B cell (primary cell): ENCODE measurements at places on chromosomes 12 and 14.

- no peaks in the 10 kb centered on the region for H3K36me3 ChIP-seq
- no peak for DNase-seq
- no peak overlapping the region for H3K4me3 ChIP-seq
- H3K4me1 ChIP-seq, result no peaks in the 10 kb centered on the region
These were observed 177.9 kb upstream of the PRICKLE1 start for GRCh38 chr12:42767326-42767954.

GRCh38 chr12:24991209-24992049 lies 42.5 kb upstream of the BCAT1 start:
- no peak overlapping the region for H3K4me3 ChIP-seq
- H3K36me3 ChIP-seq, result no peaks in the 10 kb centered on the region
- no peak overlapping the region for H3K27ac ChIP-seq
- DNase-seq, result peak; percentile 82
- H3K4me1 ChIP-seq, result peaks cover 28% of the 10 kb centered on the region

DNA sequence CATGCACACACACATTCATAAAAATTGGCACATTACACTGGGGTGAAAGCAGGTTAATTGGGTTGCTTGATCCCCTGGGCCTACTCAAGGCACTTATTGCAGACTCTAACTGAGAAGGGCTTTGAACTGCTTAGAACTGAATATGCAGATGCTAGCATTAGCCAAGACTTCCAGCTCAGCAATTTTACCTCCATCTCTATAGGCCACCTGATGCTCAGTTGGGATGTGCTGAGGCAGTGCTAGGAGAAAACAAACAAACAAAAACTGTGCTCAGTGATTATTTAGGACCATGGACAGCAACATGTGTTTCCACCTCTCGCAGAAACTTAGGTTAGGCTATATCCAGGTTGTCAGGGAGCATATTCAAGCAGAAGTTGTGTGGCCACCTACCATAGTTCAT lies 124.8 kb upstream of the WSCD2 start:
- H3K4me3 ChIP-seq, result no peak overlapping the region
- DNase-seq, result no peak
- no peaks in the 10 kb centered on the region for H3K27me3 ChIP-seq

GRCh38 chr14:88040146-88040545 lies 35.2 kb downstream of the GPR65 start:
- H3K36me3 ChIP-seq, result no peaks in the 10 kb centered on the region
- H3K27ac ChIP-seq, result no peak overlapping the region
- no peaks in the 10 kb centered on the region for H3K27me3 ChIP-seq
- no peak for DNase-seq

DNA sequence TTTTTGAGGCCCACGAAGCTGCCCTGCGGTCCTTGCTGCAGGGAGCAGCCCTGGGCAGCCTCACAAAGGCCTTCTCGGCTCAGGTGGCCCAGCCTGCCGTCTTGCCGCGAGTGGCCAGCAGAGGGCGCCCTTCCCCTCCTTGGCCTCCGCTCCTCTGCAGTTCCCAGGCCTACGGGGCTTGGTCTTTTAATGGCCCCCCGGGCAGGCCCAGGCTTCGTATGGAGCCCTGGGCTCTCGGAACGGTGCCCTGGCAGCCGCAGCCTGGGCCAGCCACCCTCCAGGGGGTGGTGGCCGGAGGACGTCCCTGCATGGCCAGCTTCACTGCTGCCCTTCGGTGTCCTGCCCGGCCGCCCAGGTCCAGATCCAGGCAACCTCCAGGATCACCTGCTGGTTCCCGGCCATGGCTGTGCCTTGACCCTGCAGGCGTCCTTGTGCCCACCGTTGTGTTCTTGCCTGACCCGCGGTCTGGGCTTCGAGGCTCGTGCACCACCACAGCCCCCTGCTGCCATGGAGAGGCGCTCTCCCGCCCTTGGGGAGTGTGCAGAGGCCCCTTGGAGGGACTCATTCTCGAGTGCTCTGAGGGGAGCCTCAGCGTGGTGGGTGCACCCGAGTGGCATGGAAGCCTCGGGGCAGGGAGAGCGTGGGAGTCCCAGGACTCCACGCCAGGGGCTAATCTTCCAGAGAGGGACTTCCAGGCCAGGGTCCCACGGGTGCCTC lies 9.4 kb downstream of the ASPG start:
- H3K27ac ChIP-seq, result no peak overlapping the region
- no peaks in the 10 kb centered on the region for H3K4me1 ChIP-seq
- DNase-seq, result peak; percentile 71
- H3K27me3 ChIP-seq, result no peaks in the 10 kb centered on the region
- H3K36me3 ChIP-seq, result no peaks in the 10 kb centered on the region
- no peak overlapping the region for H3K4me3 ChIP-seq

DNA sequence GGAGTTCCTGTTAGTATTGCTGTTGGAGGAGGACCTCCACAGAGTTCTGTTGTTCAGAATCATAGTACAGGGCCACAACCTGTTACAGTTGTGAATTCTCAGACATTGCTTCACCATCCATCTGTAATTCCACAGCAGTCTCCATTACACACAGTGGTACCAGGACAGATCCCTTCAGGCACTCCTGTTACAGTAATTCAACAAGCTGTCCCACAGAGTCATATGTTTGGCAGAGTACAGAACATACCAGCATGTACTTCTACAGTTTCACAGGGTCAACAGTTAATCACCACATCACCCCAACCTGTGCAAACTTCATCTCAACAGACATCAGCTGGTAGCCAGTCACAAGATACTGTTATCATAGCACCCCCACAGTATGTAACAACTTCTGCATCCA lies 120.8 kb downstream of the ARID2 start:
- peaks cover 37% of the 10 kb centered on the region for H3K36me3 ChIP-seq
- no peak overlapping the region for H3K4me3 ChIP-seq
- DNase-seq, result no peak

DNA sequence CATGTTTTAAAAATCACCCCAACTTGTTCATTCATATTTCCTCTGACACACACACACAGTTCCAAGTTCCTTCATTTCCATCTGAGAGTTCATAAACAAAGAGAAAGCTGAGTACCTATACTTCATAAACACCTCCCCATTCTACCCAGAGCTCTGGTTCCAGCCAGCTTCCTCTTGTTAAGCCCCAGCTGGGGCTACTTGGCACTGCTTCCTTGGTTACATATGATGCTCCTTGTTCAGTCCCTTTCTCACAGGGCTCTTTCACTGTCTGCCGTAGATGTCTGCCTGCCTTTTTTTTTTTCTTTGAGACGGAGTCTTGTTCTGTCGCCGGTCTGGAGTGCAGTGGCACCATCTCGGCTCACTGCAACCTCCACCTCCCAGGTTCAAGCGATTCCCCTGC lies 77.5 kb downstream of the COX16 start:
- H3K27me3 ChIP-seq, result no peaks in the 10 kb centered on the region
- H3K4me3 ChIP-seq, result no peak overlapping the region
- no peak for DNase-seq

DNA sequence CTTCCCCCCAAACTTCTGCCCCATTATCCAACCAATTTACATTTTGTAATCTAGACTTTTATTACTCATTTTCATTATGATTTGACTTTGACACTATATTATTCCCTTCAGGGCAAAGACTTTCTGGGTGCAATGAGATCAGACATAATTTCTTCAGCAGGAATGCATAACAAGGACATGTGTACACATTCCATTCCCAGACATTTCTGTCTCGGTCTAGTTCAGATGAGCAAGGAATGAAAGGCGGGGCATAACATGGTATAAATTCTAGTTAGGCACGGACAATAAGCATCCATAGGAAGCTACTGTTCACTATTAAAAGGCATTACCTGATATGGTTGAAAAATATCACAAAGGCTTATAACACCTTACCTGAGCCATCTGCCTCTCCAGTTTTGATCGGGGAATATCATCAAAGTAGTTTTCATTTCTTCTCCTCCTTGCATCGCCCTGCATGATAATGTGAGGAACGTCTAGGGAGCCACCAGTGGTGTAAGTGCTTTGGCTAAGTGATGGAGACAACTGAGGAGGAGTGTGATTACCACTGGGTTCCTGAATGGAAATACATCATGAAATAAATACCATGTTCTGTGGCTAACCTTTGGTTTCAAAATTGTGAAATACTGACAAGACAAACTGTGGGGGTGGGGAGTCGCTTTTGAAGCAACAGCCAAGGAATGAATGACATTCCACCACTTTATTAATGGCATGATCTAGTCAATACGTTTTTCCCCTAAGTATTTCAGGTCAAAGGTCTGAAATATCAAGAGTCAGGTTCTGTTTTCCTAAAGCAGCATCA lies 183.9 kb downstream of the APAF1 start:
- no peak for DNase-seq
- no peaks in the 10 kb centered on the region for H3K27me3 ChIP-seq
- no peaks in the 10 kb centered on the region for H3K4me1 ChIP-seq
- no peaks in the 10 kb centered on the region for H3K36me3 ChIP-seq
- no peak overlapping the region for H3K27ac ChIP-seq
- H3K4me3 ChIP-seq, result no peak overlapping the region

DNA sequence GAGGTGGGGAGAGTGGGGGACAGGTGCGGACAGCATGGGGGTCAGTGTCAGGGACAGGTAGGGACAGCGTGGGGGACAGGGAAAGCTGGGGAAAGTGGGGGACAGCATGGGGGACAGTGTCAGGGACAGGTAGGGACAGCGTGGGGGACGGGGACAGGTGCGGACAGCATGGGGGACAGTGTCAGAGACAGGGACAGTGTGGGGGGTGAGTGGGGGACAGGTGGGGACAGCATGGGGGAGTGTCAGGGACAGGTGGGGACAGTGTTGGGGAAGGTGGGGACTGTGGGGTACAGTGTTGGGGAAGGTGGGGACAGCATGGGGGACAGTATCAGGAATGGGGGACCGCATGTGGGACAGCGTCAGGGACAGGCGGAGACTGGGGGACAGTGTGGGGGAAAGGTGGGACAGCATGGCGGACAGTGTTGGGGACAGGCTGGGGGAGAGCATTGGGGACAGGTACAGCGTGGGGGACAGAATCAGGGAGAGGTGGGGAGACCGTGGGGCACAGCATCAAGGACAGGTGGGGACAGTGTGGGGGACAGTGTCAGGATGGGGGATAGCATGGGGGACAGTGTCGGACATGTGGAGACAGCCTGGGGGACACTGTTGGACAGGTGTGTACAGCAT lies 96.1 kb downstream of the TMEM121 start:
- no peaks in the 10 kb centered on the region for H3K4me1 ChIP-seq
- no peaks in the 10 kb centered on the region for H3K36me3 ChIP-seq
- no peak for DNase-seq
- H3K27ac ChIP-seq, result no peak overlapping the region
- H3K4me3 ChIP-seq, result no peak overlapping the region
- H3K27me3 ChIP-seq, result no peaks in the 10 kb centered on the region

DNA sequence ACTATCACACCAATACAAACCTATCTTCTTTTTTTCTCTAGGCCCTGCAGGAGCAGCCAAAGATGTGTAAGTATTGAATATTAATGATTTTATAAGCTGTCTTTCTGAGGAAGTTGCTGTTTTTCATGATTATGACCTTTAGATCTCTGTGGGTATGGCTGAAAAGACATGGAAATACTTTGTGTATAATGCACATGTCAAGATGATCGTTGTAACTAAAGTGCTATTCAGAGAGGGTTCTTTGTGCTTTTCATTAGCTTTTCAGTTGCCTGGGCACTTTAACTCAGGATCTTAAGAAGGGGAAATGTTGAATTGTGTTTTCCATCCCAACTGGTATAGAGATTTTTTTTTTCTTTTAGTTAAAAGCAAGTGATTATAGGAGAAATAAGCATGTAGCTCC lies 18.1 kb downstream of the C12orf75 start:
- peaks cover 13% of the 10 kb centered on the region for H3K4me1 ChIP-seq
- H3K4me3 ChIP-seq, result no peak overlapping the region
- no peak for DNase-seq
- H3K27me3 ChIP-seq, result no peaks in the 10 kb centered on the region
- H3K27ac ChIP-seq, result no peak overlapping the region
- no peaks in the 10 kb centered on the region for H3K36me3 ChIP-seq

GRCh38 chr12:50589650-50590435 lies 85.1 kb downstream of the DIP2B start:
- H3K4me3 ChIP-seq, result no peak overlapping the region
- H3K4me1 ChIP-seq, result peaks cover 17% of the 10 kb centered on the region
- peaks cover 5% of the 10 kb centered on the region for H3K36me3 ChIP-seq
- H3K27me3 ChIP-seq, result no peaks in the 10 kb centered on the region
- H3K27ac ChIP-seq, result no peak overlapping the region

DNA sequence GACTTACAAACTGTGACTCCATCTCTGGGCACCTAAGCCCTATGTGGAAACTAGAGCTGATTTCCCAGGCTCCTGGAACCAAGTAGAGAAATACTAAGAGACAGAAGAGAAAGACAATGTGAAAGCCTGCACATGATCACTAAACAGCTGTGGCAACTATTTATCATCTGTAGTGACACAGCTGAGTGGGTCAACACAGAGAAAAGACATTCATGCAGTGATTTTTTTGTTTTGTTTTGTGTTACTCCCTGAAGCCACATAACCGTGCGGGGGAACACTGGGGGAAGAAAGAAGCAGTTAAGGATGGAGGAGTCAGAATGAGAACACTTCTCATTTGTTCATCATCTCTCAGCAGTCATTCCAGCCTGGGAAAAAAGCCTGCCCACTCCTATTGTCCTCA lies 1.5 kb downstream of the PRR4 start:
- H3K27me3 ChIP-seq, result no peaks in the 10 kb centered on the region
- H3K27ac ChIP-seq, result no peak overlapping the region
- DNase-seq, result no peak
- no peaks in the 10 kb centered on the region for H3K36me3 ChIP-seq
- H3K4me1 ChIP-seq, result no peaks in the 10 kb centered on the region
- H3K4me3 ChIP-seq, result no peak overlapping the region
